ENCODE measurements at places on chromosomes 4 and X. TPM values are rescaled to one million over a fixed set of nuclear protein-coding genes. Genes with fewer than 3 reads are reported as not detected.

The HSD17B13 gene
- total RNA-seq, result 0.10 TPM

The TRIM75 gene
- total RNA-seq, result not detected

- H3K27me3 ChIP-seq, result no peaks in the 10 kb centered on the region
- H3K4me3 ChIP-seq, result no peak overlapping the region
- peaks cover 62% of the 10 kb centered on the region for H3K36me3 ChIP-seq
- no peak overlapping the region for H3K27ac ChIP-seq
Measured at GRCh38 chr4:87121341-87122065, 98.9 kb downstream of the KLHL8 start.

The CTAG2 gene
- total RNA-seq, result not detected

DNA sequence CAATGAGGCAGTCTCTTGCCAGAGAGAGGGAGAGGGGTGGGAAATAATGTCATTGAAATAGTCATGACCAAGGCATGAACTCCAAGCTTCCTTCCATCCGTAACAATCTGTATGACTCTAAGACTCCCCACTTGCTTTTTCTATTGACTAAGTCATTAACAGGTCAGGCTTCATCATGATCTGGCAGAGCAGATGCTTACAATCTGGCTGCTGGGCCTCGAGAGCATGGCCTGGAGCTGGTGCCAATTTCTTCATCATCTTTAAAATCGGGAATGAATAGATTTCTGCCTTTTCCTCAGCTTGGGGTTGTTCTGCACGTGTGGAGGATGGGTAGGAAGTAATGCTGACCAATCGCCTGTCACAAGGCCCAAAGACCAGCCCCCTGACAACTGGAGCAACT lies 280.6 kb upstream of the CLNK start:
- no peaks in the 10 kb centered on the region for H3K27me3 ChIP-seq
- no peaks in the 10 kb centered on the region for H3K36me3 ChIP-seq
- no peak overlapping the region for H3K4me3 ChIP-seq
- H3K27ac ChIP-seq, result no peak overlapping the region

DNA sequence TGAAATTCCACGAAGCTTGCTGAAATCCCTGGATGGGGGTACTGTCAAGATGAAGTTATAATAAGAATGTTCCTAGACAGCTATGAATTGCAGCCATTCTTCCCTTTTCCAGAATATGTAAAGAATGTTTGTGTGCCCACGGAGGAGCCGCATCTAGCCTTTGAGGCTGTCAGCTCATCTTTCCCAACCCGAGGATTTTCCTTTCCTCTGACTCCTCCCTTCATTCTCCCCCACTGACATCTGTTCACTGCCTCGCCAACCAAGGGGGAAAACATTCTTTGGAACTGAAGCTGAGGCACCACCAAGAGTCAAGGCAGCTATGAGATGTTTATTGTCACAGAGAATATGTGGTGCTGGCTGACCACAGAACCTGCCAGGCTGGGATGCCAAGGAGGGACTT lies 8.8 kb downstream of the NHSL2 start:
- H3K27ac ChIP-seq, result no peak overlapping the region
- H3K4me1 ChIP-seq, result no peaks in the 10 kb centered on the region
- peaks cover 11% of the 10 kb centered on the region for H3K27me3 ChIP-seq
- H3K36me3 ChIP-seq, result no peaks in the 10 kb centered on the region
- no peak for DNase-seq

The TLR3 gene
- total RNA-seq, result 3.3 TPM

- H3K36me3 ChIP-seq, result no peaks in the 10 kb centered on the region
- H3K4me3 ChIP-seq, result no peak overlapping the region
- H3K27me3 ChIP-seq, result no peaks in the 10 kb centered on the region
- DNase-seq, result no peak
Measured at GRCh38 chr4:67109276-67109675, 436.0 kb downstream of the CENPC start.

GRCh38 chrX:11050013-11050412 lies 61.1 kb upstream of the HCCS start:
- H3K27me3 ChIP-seq, result no peaks in the 10 kb centered on the region
- no peak overlapping the region for H3K27ac ChIP-seq
- DNase-seq, result no peak
- H3K4me1 ChIP-seq, result no peaks in the 10 kb centered on the region
- H3K36me3 ChIP-seq, result no peaks in the 10 kb centered on the region

The MAPK10 gene
- total RNA-seq, result not detected

DNA sequence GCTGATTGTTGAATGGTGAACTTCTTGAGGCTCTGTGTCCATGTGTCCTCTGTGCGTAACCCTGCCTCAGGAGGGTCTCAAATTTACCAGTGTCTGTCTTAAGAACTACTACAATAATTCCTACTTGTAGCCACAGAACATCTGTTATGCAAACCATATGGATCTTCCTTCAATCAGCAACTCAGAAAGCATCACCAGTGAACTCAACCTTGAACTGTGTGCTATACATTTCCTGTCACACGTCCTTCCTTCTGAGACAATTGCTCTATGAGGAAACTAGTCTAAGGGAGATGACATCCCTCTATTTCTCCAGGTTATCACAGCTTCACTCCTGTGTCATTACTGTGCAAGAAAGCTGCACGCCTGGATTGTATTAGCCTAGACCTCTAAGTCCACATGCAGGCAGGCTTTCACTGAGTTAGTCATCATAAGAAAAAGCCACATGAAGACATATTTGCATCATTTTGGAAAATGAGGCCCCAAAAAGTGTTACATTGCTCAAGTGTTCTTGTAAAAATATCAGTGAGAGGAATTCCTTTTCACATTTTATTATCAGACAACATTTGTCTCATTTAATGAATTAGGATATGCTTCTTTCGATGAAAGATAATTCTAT lies 157.8 kb downstream of the AFF2 start:
- H3K27me3 ChIP-seq, result no peaks in the 10 kb centered on the region
- no peak for DNase-seq

GRCh38 chr4:12126474-12126873 lies 697.8 kb upstream of the HS3ST1 start:
- DNase-seq, result no peak
- H3K27me3 ChIP-seq, result no peaks in the 10 kb centered on the region
- H3K36me3 ChIP-seq, result no peaks in the 10 kb centered on the region
- H3K27ac ChIP-seq, result no peak overlapping the region
- no peak overlapping the region for H3K4me3 ChIP-seq
- no peaks in the 10 kb centered on the region for H3K4me1 ChIP-seq

GRCh38 chrX:135009838-135010237 lies 12.5 kb downstream of the RTL8B start:
- no peaks in the 10 kb centered on the region for H3K36me3 ChIP-seq
- no peak overlapping the region for H3K4me3 ChIP-seq
- H3K27ac ChIP-seq, result no peak overlapping the region

The RHOH gene
- total RNA-seq, result 125 TPM

The SLC2A9 gene
- 0.55 TPM for total RNA-seq

DNA sequence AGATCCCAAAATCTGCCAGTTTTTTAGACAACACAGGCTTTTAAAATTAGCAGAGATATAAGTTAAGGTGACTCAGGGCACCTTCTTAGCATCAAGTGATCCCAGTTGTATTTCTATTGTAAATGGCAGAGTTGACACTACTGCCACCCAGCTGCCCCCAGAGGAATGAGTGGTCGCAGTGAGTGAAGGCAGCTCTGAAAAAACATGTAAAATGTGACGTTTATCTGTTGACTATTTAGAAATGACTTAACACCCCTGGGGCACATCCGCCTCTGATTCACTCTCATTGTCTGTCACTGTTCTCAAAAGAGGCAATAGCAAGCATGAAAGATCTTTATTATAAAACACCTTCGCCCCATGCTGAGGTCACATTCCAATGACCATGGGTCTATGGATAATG lies 592.4 kb downstream of the ACTRT1 start:
- no peak for DNase-seq
- H3K27ac ChIP-seq, result no peak overlapping the region
- no peak overlapping the region for H3K4me3 ChIP-seq

GRCh38 chr4:52477191-52477780 lies 181.8 kb downstream of the USP46 start:
- H3K4me1 ChIP-seq, result no peaks in the 10 kb centered on the region
- DNase-seq, result no peak
- no peak overlapping the region for H3K4me3 ChIP-seq

GRCh38 chr4:113602646-113603228 lies 158.8 kb downstream of the CAMK2D start:
- H3K27ac ChIP-seq, result no peak overlapping the region
- peaks cover 37% of the 10 kb centered on the region for H3K36me3 ChIP-seq
- H3K4me1 ChIP-seq, result peaks cover 2% of the 10 kb centered on the region
- no peaks in the 10 kb centered on the region for H3K27me3 ChIP-seq

- DNase-seq, result no peak
- peaks cover 30% of the 10 kb centered on the region for H3K36me3 ChIP-seq
- no peaks in the 10 kb centered on the region for H3K27me3 ChIP-seq
- H3K27ac ChIP-seq, result peak overlapping the region; percentile 95
- H3K4me1 ChIP-seq, result peaks cover 82% of the 10 kb centered on the region
Measured at GRCh38 chrX:49276671-49277534, 7.3 kb downstream of the PPP1R3F start.

The KCTD8 gene
- total RNA-seq, result not detected

DNA sequence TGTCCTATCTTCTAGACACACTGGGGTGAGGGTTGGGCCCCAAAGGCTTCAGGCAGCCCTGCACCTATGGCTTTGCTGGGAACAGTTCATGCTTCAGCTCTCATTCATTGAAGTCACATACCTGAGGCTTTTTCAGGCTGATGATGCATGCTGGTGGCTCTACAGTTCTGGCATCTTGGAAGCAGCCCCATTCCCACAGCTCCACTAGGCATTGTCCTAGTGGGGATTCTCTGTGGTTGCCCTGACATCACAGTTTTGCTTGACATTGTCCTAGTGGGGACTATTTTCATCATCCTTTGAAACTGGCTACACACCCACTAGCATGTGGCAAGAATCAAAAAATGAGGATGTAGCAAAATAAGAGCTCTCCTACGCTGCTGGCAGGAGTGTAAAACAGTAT lies 37.7 kb upstream of the C4orf17 start:
- H3K4me3 ChIP-seq, result no peak overlapping the region
- H3K36me3 ChIP-seq, result no peaks in the 10 kb centered on the region
- H3K27me3 ChIP-seq, result peaks cover 7% of the 10 kb centered on the region
- no peak for DNase-seq

The LONRF3 gene
- total RNA-seq, result 0.73 TPM

The LIN54 gene
- 36.9 TPM for total RNA-seq

The TEX13C gene
- total RNA-seq, result not detected

The SYN1 gene
- total RNA-seq, result 0.40 TPM

The SH3RF1 gene
- total RNA-seq, result not detected

DNA sequence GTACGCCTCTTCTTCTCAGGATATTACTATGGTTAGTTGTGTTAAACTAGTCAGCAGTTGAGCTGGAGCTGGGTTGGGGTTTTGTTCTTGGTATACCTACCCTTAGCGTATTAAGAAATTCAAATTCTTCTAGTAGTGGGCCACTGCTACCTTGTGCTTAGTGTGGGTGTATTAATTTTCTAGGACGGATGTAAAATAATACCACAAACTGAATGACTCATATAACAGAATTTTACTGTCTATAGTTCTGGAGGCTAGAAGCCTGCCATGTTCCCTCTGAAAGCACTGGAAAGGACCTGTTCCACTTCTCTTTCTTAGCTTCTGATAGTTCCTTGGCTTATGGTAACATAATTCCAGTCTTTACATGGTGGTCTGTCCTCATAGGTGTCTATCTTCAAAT lies 1274.7 kb downstream of the ADGRL3 start:
- H3K27me3 ChIP-seq, result no peaks in the 10 kb centered on the region
- no peaks in the 10 kb centered on the region for H3K36me3 ChIP-seq
- H3K4me1 ChIP-seq, result no peaks in the 10 kb centered on the region
- H3K4me3 ChIP-seq, result no peak overlapping the region

DNA sequence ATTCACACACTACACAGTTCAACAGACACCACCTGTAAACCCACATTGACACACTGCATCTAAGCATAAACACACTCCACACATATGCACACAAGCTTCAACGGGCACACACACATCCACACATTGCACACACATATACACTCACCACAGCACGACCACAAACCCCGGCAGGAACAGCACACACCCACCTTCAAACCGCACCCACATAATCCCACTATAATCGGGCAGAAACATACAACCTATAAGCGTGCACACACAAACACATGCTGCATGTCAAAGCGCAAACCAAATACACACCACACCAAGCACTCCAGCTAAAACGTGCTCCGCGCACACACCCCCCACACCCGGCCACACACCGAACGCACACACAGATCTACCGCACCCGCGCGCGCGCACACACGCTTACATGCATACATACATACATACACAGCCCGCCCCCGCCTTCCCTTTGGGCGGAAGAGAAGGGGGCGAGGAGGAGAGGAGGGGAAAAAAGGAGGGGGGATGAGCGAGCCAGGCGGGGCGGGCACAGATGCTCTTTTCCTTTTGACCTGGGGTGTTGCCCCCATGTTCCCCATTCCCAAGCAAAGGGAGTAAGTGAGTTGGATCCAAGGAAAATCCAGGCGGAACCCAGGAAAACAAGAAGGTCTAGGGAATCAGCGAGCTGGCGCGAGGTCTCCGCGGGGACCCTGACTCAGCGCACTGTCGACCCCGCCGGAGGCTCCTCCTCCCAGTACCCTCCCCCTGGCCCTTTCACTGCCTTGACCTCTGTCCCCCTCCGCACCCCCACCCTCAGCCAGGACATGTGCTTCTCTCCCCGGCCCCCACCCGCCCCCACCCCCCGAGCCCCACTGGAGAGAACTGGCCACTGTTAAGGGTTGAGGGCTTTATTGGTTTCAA lies 9.9 kb downstream of the ARHGAP36 start:
- H3K4me1 ChIP-seq, result no peaks in the 10 kb centered on the region
- DNase-seq, result no peak
- H3K36me3 ChIP-seq, result no peaks in the 10 kb centered on the region
- H3K4me3 ChIP-seq, result no peak overlapping the region
- H3K27me3 ChIP-seq, result peaks cover 33% of the 10 kb centered on the region

The DNAJB14 gene
- 55.4 TPM for total RNA-seq

- no peaks in the 10 kb centered on the region for H3K27me3 ChIP-seq
- H3K27ac ChIP-seq, result no peak overlapping the region
- no peaks in the 10 kb centered on the region for H3K36me3 ChIP-seq
- H3K4me1 ChIP-seq, result no peaks in the 10 kb centered on the region
Measured at GRCh38 chrX:126658447-126658846, 105.8 kb upstream of the DCAF12L1 start.

GRCh38 chrX:12949927-12950656 lies 24.8 kb upstream of the TMSB4X start:
- peaks cover 84% of the 10 kb centered on the region for H3K4me1 ChIP-seq
- peak; percentile 90 for DNase-seq

The CTAG1A gene
- total RNA-seq, result not detected

GRCh38 chr4:119210775-119211174 lies 1.7 kb upstream of the USP53 start:
- peaks cover 7% of the 10 kb centered on the region for H3K27me3 ChIP-seq
- H3K4me3 ChIP-seq, result peak overlapping the region; percentile 8
- H3K27ac ChIP-seq, result no peak overlapping the region

The UGT2B11 gene
- not detected for total RNA-seq

GRCh38 chr4:84366907-84367306 lies 132.2 kb downstream of the NKX6-1 start:
- no peak overlapping the region for H3K27ac ChIP-seq
- no peak for DNase-seq
- H3K36me3 ChIP-seq, result no peaks in the 10 kb centered on the region
- H3K27me3 ChIP-seq, result no peaks in the 10 kb centered on the region

The SASH3 gene
- total RNA-seq, result 245 TPM

All from activated CD4-positive, alpha-beta memory T cell treated with anti-CD3 and anti-CD28 coated beads, Interleukin-2, amount 10 ng/mL, durations not matched to agents 7 days and 5 days (primary cell).